ENCODE measurements at places on chromosomes 11 and 22.

DNA sequence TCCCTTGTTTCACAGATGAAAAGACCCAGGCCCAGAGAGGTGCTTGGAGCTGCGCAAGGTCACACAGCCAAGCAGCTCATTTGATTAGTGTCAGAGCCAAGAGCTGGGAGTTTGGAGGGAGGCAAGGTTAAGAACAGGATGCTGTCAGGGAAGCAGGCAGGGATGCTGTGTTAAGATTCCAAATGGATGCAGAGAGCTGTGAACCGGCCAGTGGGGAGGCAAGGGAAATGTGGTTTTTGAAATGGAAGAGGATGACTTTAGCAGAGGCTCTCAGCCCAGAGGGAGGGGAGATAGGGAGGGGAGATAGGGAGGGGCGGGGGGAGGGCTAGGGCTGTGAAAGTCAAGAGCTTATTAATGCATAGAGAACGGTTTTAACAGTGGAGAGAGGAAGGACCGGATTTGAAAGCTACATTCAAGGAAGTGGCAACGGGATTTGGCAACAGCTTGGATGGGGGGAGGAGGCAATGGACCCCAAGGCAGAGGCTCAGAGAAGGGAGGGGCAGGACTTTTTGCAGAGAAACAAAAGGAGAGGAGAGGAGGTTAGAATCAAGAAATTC, 13.0 kb downstream of the RTN4RL2 start:
- no peak for DNase-seq

GRCh38 chr11:71283971-71284441, 31.6 kb upstream of the SHANK2 start:
- DNase-seq, result no peak

- DNase-seq, result no peak
These were observed 370.7 kb upstream of the CCDC90B start for GRCh38 chr11:83656796-83657330.

GRCh38 chr11:57777969-57778317, 16.3 kb downstream of the CTNND1 start:
- no peak for DNase-seq

DNA sequence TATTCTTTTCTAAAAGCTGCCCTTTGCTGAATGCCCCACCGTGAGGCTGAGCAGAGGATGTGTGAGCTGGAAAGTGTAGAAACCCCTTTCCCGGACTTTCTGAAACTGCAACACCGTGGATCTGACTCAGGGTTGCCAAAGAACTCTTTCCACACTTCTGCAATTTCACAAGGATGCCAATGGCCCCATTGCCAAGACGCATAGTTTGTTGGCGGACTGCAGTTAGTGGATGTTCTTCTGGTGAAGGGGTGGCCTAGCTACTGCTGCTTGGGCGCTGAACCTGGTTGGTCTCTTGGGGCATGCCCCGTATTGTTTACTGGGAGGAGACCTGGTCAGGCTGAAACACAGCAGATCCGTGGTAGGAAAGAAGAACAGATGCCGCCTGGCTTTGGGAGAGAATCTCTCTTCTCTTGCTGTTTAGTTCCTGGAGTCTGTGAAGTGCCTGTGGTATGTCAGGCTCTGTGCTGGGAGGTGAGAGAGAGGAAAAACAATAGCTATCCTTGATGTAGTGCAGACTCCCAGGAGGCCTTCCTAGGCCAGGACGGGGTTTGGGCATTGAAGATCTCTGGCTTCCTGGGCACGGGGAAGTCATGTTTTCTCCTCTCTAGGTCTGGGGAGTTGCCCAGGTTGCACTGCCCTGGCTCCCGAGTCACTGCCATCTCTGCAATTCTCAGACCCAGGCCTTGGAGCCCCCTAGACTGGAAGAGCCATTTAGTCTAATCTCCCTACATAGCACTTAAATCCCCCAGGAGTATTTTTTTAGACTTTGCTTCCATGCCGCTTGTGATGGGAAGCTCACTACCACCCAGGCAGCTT, 26.9 kb downstream of the CD82 start:
- DNase-seq, result no peak

GRCh38 chr11:74449369-74449931, 17.9 kb downstream of the KCNE3 start:
- no peak for DNase-seq

DNA sequence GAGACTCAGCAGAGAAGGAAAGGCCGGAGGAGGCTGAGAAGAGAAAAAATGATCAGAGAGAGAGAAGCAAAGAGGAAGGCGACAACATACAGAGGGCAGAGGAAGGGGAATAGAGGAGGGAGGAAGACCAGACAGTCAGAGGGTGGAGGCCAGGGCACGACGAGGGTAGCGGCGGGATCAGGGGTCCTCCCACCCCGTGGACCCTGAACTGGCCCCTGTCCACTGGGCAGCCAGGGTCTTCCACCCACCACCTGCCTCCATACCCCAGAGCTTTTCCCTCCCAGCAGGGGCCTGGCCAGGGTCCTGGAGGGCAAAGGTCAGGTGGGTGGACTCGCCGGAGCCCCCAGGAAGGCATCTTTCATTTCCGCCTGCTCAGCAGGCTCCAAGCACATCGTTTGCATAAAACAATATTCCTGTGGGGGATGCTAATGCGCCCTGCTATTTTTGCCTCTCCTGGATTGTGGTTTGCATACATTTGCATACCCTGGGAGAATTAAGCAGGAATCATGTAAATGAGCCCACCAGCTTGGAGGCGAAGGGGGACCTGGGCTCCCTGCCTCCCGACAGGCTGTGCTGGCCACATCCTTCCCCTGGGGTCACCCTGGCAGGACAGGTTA, 394.1 kb downstream of the MN1 start:
- DNase-seq, result no peak

DNA sequence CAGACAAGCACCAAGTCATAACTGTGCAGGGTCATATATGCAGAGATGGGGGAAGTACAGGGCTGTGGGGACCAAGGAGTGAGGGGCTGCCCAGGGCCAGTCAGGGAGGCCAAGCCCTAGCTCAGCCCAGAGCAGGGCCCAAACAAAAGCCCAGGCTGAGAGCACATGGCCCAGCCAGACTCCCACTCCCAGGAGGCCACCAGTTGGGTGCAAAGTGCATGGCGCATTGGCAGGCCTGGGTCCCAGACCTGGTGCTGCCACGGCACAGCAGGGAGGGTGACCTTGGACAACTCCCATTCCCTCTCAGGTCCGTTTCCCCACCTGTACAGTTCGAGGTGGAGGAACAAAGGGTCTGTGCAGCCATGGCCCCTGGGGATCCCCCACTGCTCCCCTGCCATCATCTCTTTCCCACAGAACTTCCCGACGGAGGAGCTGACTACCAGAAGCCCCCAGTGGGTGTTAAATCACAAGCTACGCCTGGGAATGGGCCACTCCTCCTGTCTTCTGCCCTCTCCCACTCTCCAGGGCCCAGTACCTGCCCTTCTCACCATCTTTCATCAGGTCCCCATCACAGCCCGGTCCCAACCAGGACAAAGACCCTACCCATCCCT, 608 bp downstream of the NIPSNAP1 start:
- DNase-seq, result no peak

GRCh38 chr11:839875-840617, 2.3 kb downstream of the POLR2L start:
- no peak for DNase-seq

GRCh38 chr22:20588092-20588842, 80.9 kb downstream of the MED15 start:
- no peak for DNase-seq

DNA sequence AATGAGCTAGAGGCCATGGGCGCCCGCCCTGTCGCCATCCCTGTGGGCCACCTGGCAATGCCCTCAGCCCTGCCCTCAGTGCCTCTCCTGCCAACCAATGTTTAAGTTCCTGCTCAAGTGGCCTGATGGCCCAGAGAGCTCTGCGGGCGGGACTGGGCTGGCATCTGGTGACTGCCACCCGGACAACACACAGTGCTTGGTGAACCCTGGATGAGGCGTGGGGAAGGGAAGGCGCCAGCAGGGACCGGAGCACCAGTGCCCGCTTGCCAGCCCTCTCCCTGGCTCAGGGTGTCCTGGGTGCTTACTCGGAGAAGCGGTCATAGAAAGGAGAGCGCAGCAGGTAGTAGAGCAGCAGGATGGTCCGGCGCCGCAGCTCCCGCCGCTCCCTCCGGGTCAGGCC, 4.2 kb downstream of the PEX16 start:
- no peak for DNase-seq

- DNase-seq, result no peak
These were observed 322.4 kb downstream of the CNTN5 start for GRCh38 chr11:99343117-99343516.

- DNase-seq, result no peak
These were observed 24.8 kb upstream of the CLDN5 start for GRCh38 chr22:19548964-19549363.

GRCh38 chr22:30865656-30866055, 102.9 kb downstream of the MORC2 start:
- DNase-seq, result no peak

- DNase-seq, result no peak
These were observed 5.3 kb downstream of the ARVCF start for GRCh38 chr22:20011123-20011992.

GRCh38 chr22:21816787-21817496, 50.5 kb downstream of the MAPK1 start:
- no peak for DNase-seq

DNA sequence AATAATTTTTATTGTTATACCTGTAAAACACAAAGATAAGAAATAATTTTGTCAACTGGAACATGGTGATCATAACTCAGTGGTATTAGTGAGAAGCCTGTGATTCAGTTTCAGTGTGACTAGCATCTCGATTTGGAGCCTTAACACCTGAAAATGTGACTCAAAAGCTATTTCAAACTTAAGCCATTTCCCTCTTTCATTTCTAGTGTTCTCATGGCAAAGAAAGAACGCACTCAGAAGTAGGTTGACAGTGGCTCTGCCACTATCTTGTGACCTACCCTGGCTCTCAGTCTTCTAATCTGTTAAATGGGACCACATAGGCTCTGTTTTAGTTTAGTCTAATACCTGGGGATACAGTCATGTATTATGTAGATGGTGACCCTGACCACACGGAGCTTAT, 62.7 kb downstream of the ISX start:
- DNase-seq, result no peak

- DNase-seq, result no peak
These were observed 27.1 kb downstream of the NECTIN1 start for GRCh38 chr11:119701591-119702549.

DNA sequence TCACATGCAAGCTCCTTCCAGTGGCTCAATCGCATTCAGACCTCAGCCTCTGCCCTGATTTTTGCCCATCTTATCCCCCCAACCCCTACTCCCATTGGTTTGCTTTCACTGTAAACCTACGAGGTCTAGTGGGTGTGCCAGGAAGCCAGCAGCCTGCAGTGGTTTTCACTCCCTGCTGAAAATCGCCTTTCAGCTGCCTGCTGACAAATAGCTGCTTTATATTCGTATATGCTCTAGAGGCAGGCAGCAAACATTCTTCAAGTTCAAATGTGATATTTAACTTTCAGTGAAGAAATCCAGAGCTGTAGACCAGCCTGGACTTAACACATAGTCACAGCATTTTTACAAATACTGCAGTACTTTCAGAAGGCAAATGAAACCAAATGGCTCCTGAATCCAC, 92.8 kb upstream of the APOA1 start:
- DNase-seq, result no peak

DNA sequence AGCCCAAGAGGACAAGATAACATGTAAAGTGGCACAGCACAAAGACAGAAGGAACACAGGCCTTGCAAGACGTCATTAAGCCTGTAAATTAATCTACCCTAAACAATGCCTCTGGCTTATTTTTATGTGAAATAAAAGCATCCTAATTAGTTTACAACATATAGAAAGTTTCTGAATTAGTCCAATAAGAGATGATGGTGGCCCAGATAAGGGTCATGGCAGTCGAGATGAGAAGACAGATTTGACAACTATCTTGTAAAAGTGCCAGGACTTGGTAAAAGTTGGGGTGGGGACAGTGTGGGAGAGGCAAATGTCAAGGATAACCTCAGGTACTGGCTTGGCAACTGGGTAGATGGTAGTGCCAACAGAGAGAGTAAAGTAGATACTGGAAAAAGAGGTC, 13.6 kb downstream of the XRRA1 start:
- DNase-seq, result no peak

DNA sequence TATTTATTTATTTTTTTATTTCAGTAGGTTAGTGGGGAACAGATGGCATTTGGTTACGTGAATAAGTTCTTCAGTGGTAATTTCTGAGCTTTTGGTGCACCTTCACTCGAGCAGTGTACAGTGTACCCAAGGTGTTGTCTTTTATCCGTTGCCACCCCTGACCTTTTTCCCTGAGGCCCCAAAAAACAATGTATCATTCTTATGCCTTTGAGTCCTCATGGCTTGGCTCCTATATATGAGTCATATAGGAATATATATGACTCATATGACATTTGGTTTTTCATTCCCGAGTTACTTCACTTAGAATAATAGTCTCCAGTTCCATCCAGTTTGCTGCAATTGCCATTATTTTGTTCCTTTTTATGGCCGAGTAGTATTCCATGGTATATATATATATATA, 763.9 kb downstream of the NTM start:
- DNase-seq, result no peak

DNA sequence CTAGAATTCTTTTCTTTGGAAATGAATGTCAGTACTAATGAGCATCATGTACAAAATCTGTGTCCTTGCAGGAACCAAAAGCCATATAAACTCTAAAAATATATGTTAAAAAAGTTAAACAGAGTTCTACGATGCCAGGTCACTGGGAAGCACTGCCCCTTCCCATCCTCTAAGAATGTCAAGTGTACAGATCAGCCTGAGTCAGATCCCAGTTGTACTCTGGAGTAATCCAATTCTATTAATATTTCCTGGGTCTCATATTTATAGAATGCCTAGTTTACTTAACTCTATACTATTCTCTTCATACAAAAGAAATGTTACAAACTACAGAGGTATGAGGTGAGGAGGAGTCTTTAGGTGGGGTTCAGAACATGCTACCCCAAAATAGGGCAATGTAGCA, 460.1 kb downstream of the DLG2 start:
- DNase-seq, result no peak

DNA sequence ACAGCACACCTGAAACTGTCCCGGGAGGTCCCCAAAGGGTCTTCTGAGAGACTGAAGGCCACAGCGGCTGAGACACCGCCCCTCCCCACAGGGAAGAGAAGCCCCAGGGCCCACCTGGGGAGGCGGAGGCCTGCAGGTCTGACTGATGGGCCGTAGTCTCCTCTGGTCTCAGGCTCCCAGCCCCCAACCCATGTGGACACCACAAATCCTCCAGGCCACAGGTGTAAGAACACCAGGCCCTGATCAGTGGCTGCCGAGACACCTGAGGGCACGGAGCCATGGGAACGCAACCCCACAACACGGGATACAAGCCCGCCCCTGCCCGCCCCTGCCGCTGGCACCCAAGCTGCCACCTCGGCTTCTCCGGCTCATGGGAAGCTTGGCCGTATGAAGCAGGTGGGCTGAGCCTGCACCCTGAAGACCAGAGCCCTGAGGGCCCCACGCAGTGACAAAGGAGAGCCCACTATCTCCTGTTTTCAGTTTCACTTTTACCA, 46.3 kb downstream of the BRD1 start:
- no peak for DNase-seq

- no peak for DNase-seq
These were observed 391.5 kb downstream of the CADM1 start for GRCh38 chr11:115112754-115113153.

GRCh38 chr22:22935056-22935545, 47.5 kb downstream of the IGLL5 start:
- no peak for DNase-seq

- DNase-seq, result no peak
These were observed 115.9 kb downstream of the ATM start for GRCh38 chr11:108338750-108339149.

All from stimulated activated CD4-positive, alpha-beta T cell treated with anti-CD3 and anti-CD28 coated beads, Interleukin-15, amount 100 ng/mL, for 1 hour (primary cell).